ENCODE measurements at places on chromosomes 2 and 18. TPM values are rescaled to one million over a fixed set of nuclear protein-coding genes. Genes with fewer than 3 reads are reported as not detected.

- no peak for ATAC-seq
These were observed 22.7 kb downstream of the MGAT5 start for GRCh38 chr2:134276381-134277172.

Gene CCDC121
- total RNA-seq: 3.1 TPM

GRCh38 chr2:25983735-25984134 is 1.4 kb upstream of the KIF3C start:
- no peak for ATAC-seq

- no peak for ATAC-seq
These were observed 254.2 kb downstream of the KCNS3 start for GRCh38 chr2:18132697-18133096.

Gene TCF23
- not detected for total RNA-seq

Gene RFX8
- not detected for total RNA-seq

Gene VAMP8
- total RNA-seq: 13.6 TPM

Gene UGT1A10
- total RNA-seq: not detected

Gene VWA3B
- not detected for total RNA-seq

DNA sequence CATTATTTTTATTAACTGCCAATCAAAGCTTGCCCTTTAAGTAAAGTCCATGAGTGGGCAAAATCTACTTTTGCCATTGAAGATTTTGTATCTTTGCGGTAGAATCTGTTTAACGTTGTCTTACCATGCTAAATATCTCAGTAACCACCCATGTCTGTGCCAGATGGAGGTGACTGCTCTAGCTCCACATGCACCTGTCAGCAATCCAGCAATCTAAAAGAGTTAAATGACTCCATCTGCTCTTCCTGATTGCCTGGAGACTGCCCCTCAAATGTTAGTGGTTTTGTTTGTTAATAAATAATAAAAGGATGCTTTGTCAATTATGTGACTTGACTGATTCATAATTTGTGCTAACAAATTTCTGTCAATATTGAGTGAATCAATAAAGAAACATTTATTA is 141.7 kb downstream of the RBM43 start:
- no peak for ATAC-seq

Gene FBXO36
- total RNA-seq: 3.5 TPM

DNA sequence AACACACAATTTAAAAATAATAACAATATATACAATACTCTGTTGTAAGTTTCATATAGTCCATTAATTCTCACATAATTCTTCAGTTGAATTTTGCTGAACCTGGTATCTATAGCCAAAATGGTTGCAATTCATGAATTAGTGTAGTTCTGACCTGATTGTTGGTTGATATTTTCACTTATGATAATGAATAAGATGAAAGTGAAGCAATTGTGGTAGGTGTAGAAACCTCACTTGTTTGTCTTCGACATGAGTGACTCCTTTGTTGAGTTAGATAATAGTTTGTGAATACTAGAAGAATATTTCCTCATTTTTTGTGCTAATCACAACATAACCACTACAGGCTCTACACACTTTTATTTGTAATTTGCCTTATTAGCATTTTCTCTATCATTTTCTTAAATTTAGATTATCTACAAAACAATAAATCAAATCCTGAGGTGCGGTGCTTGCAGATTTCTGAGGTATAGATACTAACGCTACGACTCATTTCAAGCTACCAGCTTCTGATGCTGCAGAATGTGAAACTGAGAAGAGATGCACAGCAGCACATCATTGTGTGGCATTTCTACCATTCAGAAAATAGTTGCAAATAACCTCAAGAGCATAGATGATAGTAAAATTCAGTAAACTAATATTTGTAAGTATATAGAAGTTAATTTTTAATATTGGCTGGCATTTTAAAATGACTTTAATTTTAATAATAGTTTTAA is 117.9 kb downstream of the KCNH7 start:
- ATAC-seq: no peak

DNA sequence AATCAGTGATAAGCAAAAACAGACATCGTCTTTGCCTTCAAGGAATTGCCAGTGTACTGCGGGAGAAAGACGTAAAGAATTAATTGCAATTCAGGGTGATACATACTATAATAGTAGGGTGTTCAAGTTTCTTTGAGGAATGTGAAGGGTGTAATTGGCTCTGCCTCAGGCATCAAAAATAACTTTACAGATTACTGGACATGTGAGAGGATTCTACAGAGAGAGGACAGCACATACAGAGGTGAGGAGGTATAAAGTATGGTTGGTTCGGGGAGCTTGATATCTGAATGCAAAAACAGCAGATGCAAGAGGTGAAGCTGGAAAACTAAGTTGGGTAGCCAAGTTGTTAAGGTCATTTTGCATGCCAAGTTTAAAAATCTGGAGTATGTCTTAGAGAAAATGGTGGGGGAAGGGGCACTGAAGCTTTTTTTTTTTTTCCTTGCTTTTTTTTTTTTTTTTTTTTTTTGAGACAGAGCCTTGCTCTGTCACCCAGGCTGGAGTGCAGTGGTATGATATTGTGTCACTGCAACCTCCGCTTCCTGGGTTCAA is 227.5 kb upstream of the FOSL2 start:
- ATAC-seq: no peak

Gene PRKAG3
- not detected for total RNA-seq

DNA sequence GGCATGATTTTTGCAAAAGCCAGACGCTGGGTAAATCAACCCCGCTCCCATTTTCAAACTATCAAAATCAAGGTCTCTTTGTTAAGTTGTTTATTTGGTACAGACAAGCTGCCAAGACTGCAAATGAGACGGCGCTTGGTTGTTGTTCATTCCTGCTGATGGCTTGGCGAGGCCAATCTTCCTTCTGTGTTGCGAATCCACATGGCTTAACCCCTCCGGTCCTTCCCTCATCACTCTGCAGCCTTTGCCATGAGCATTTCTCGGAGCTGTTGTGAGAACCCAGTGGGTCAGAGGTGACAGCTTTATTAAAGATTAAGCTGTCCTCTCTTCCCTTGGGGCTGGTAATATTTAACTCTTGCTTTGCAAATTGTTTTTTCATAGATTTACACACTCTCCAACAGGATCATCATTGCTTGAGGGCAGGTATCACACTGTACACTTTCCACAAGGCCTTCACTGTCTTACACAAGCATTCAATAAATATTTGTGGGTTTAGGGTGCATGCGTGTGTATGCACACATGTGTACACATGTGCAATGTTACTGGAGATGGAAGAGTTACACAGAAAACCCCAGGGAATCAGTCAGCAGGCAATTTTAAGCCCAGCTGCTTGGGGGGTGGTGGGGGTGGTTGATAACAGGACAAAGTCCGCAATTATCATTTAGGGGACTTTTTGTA is 27.8 kb upstream of the KCNF1 start:
- no peak for ATAC-seq

Gene ELP2
- total RNA-seq: 74.1 TPM

DNA sequence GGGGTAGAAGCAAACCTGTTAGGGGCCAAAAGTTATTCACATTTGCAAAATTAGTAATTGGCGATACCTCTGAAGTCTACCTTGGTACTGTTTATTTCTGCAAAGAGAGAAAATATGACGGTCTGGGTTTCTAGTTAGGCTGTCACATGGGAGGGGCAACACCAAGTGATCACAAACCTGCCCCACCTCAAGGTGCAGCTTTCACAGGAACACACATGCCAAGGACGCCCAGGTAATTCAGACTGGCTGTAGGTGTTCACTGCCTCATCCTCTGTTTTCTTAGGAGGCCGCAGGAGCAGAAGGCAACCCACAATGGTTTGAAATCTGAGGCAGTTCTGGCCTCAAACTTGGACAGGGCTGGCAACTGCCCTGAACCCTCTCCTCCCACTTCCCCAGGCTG is 56.2 kb downstream of the STPG4 start:
- ATAC-seq: no peak

- no peak for ATAC-seq
These were observed 369.7 kb downstream of the CTNNA2 start for GRCh38 chr2:79882548-79882947.

DNA sequence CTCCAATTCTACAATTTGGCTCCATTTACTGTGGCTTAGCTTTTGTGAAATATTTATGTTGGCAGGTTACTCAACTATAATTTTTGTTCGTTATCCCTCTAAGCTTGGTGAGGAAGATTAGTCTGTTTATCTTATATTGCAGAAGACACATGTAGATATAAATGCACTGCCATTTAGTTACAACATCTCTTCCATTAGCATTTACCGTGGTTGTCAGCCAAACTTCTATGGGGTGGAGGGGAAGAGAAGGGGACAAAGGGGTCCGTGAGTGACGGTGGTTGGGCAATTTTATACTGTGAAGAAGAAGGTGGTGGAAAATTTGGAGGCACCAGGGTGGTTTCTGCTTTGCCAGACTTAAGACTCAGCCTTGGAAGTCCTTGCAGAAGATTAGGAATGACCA is 117.6 kb upstream of the CXCR4 start:
- ATAC-seq: no peak

Gene ZNF385B
- 4.9 TPM for total RNA-seq

Gene M1AP
- total RNA-seq: not detected

- peak; percentile 79 for ATAC-seq
These were observed 1.1 kb upstream of the CDH2 start for GRCh38 chr18:28177828-28178635.

GRCh38 chr2:106108351-106108750 is 85.8 kb downstream of the UXS1 start:
- peak; percentile 32 for ATAC-seq

Gene CD207
- total RNA-seq: not detected

GRCh38 chr2:194319222-194319992 is 1337.6 kb upstream of the SLC39A10 start:
- no peak for ATAC-seq

Data from gastroesophageal sphincter (tissue), 4 donors.